ENCODE measurements at places on chromosomes 7 and 10.

DNA sequence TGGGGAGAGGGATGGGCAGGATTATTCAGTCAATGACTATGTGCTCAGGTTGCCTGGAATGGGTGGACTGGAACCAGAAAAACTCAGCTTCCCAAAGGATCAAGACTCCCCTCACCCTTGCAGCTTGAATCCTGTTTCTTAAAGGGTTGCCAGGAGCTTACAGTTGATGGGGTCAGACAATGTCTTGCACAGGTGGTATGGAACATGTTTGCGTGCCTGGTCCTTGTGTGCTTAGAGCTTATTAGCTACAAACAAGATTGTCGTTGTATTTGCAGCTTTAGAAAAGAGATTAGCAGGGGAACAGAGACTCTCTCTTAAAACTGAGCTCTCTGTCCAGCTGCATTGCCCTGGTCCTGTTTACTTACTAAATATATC is 56.9 kb downstream of the PRR15 start:
- DNase-seq = no peak

DNA sequence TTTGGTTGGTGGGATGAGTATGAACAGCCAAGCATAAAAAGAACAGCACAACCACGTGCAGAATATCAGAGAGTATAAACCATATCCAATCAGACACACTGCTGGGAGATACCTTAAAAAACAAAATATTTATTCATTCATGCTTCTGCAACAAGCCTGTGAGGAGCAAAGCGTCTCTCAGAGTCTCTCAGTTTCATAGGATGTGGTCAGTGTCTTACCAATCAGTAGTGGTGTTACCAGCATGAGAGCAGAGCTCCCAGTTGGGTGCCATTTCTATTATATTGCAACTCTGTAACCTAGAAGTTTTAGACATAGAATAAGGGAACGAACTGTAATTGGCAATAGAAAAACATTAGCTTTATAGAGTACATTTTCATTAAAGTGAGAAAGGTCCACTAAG is 445.9 kb upstream of the LRRN3 start:
- no peak for DNase-seq

GRCh38 chr7:5699467-5700384 is 81.7 kb downstream of the RNF216 start:
- peak; percentile 76 for DNase-seq

DNA sequence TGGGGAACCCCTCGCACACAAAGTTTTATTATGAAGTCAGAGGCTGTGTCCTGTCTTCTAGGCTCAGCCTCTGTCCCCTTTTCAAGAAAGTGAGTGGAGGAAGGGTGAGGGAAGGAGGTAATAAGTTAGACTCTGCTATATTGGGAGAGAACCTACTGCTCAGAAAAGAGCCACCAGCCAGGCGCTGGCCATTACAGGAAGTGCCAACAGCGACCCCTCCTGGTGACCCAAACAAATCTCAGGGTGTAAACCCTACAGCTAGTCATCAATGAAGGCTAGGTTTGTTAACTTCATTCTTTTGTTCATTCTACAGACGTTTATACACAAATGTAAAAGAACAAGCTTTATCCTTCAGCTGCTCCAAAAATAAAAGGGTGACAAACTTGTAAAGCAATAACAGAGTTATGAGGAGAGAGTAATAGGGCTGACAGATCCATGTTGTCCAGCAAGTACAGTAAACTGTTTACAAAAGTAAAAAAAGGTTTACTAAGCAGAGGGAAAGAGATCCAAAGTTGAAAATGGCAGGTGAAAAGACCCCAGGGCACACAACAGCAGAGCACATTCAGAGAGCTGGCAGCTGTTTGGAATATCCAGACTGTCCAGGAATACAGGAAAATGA is 82.7 kb downstream of the FAM204A start:
- peak; percentile 45 for DNase-seq

GRCh38 chr7:49520951-49521350 is 252.5 kb upstream of the VWC2 start:
- no peak for DNase-seq

- DNase-seq = no peak
These were observed 176.9 kb downstream of the RPS24 start for GRCh38 chr10:78210548-78210947.

DNA sequence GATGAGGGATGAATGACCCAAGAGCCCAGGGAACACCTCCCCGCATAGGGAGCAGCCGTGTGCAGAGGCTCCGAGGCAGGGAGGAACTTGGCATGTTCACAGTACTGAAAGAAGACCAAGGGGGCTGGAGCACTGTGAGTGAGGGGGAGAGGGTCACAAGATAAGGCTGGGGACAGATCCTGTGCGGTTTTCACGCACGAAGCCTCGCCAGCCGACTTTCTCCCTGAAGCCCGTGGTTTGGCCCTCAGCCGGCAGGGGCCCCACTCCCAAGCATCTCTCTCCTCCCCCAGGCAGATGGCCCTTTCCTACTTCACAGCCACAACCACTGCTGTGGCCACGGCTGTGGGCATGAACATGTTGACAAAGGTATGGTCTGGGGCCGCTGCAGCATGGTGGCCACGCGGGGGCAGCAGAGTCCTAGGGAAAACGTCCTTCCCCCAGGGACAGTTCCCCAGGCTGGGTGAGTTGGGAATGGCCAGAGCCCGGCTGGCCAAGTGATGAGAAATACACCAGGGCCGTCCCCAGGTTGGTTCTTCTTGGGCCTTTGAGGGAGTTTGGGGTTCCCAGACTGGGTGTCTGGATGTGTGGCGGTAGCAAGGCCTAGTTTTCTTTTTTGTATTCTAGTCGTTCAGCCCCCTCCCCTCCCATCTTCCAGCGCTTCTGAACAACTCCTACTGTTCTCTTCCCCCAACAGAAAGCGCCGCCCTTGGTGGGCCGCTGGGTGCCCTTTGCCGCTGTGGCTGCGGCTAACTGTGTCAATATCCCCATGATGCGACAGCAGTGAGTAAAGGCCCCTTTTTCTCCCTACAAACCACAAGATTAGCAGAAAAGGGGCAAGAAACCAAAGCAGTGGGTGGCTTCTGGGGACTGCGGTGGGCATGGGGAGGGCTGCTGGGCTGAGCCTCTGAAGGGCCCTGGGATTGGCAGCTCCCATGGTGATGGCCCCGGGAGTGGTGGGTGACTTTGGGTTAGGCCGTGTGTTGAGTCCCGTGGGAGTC is 14.4 kb upstream of the WBP1L start:
- peak; percentile 79 for DNase-seq

GRCh38 chr10:125123476-125124114 is 36.8 kb downstream of the CTBP2 start:
- peak; percentile 93 for DNase-seq

GRCh38 chr7:25712500-25712899 is 439.5 kb upstream of the NFE2L3 start:
- no peak for DNase-seq

- no peak for DNase-seq
These were observed 14.7 kb downstream of the WDR37 start for GRCh38 chr10:1070919-1071318.

GRCh38 chr7:1176891-1177373 is 16.9 kb upstream of the ZFAND2A start:
- peak; percentile 69 for DNase-seq

GRCh38 chr7:112782498-112782897 is 7.7 kb downstream of the TMEM168 start:
- no peak for DNase-seq
